AG08395 (cell line): ENCODE measurements at places on chromosomes 2 and 18.

- DNase-seq = peak; percentile 63
Observed at GRCh38 chr2:40348665-40349064, 103.2 kb downstream of the SLC8A1 start.

GRCh38 chr18:33745871-33746545 is 168.0 kb downstream of the ASXL3 start:
- DNase-seq = no peak

- DNase-seq = no peak
Observed at GRCh38 chr2:239193401-239193811, 207.4 kb downstream of the HDAC4 start.

DNA sequence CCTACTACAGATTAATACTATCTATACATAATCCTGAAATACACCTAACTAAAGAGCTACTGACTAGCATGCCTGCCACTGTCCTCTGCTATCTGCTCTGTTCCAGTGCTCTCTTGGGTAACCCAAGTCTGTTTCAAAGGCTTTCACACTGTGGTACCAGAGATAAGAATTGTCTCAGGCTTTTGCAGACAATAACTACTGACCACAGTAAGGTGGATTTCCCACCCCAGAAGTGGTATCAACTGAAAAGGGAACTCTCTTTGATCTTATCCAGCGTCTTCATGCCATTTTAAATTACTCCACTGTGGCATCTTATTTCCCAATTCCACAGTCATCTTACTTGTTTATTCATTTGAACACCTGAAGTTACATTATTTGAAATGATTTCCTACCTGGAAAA is 190.2 kb downstream of the IKZF2 start:
- DNase-seq = no peak

DNA sequence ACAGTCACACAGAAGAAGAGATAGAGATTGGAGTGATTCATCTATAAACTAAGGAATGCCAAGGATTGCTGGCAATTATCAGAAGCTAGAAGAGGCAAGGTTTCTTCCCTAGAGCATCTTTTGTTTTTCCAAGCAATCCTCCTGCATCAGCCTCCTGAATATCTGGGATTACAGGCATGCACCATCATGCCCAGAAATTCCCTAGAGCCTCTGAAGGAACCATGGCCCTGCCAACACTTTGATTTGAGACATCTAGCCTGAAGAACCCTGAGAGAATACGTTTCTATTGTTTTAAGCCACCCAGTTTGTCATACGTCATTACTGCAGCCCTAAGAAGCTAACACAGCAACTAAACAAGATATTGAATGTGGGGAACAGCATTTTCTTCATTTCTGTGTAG is 525.0 kb downstream of the ERBB4 start:
- DNase-seq = no peak

DNA sequence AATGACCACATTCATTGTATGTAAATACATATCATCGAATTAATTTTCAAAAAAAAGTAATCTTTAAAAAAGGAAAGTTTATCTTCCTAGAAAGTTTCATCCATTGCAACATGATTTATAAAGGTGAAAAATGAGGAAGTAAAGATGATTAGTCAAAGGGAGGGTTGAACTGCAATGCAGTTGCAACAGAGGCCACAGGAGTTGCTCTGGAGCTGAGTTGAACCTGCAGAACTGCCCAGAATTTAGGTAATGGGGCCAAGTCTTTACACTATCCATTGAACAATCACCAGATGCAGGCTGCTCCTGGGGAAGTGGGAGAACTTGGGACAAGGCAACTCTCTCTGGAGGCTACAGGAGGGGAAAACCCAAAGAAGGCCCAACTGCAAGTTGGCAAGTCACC is 390.7 kb downstream of the METTL4 start:
- DNase-seq = no peak

- DNase-seq = no peak
Observed at GRCh38 chr18:72783530-72783929, 84.3 kb downstream of the NETO1 start.

DNA sequence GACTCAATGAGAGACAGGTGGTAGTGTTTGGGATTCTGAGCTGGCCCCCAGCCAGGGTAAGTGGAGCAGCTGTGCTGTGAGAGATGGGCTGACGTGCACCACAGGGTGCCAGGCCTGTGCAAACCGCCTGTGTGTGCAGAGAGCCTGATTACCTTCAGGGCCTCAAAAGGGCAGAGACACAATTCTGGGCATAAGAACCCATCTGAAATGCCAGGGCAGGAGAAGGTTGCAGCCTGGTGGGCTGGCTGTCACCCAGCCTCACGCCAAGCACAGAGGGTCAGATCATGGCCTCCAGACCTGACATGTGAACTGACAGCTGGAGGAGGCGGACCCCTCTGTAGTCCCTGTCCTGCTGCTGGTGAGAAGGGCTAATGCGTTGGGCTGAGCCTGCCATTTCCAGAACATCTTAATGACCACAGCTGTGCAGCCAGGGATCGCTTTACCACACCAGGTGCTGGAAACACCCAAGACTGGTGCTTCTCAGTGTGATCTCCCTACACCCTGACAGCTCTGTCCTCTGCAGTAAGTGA is 100.9 kb downstream of the ARL4C start:
- DNase-seq = no peak
